ENCODE measurements at places on chromosomes 7 and 10.
A peak's percentile ranks its signal among the peaks of the same experiment; 100 is the strongest.

GRCh38 chr10:50506861-50507573 lies 116.7 kb downstream of the SGMS1 start:
- DNase-seq = no peak

DNA sequence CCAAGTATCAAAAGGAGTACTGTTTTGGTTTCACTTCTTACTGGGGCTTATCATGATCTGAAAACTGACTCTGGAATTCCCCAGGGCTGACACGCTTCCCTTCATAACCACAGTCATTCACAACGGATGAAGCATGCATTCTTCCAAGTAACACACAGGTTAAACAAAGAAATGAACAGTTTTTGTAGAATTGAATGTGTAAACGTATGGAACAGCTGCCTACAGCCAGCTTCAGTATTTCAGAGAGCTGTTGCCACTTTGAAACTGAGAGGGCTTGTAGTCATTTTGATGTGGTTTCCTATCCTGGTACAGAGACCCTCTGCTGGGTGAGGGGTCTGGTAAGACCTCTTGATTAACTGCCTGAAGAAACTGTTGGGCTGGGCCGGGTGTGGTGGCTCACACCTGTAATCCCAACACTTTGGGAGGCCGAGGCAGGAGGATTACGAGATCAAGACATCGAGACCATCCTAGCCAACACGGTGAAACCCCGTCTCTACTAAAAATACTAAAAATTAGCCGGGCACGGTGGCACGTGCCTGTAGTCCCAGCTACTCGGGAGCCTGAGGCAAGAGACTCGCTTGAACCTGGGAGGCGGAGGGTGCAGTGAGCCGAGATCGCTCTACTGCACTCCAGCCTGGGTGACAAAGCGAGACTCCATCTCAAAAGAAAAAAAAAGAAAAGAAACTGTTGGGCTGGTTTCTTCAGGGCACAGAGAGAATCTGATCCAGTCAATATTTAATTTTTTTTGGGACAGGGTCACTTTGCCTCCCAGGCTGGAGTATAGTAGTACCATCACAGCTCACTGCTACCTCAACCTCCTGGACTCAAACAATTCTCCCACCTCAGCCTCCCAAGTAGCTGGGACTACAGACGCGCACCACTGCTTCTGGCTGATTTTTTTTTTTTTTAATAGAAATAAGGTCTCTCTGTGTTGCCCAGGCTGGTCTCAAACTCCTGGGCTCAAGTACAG lies 4.7 kb downstream of the NFE2L3 start:
- DNase-seq = peak; percentile 83

DNA sequence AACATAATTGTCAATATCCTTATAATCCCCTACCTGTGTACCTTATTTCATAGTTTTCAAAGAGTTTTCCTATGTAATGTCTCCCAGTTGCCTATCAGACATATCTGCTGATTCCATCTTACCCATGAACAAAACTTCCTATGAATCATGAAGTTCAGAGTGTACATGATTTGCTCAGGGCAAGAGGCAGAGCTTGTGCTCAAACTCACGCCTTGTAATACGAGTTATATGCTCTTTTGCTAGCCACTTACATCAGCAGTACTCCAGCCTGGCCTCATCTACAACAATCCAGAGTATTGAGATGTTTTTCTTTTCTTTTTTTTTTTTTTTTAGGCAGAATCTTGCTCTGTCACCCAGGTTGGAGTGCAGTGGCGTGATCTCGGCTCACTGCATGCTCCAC lies 11.8 kb downstream of the PKD2L1 start:
- no peak for DNase-seq

DNA sequence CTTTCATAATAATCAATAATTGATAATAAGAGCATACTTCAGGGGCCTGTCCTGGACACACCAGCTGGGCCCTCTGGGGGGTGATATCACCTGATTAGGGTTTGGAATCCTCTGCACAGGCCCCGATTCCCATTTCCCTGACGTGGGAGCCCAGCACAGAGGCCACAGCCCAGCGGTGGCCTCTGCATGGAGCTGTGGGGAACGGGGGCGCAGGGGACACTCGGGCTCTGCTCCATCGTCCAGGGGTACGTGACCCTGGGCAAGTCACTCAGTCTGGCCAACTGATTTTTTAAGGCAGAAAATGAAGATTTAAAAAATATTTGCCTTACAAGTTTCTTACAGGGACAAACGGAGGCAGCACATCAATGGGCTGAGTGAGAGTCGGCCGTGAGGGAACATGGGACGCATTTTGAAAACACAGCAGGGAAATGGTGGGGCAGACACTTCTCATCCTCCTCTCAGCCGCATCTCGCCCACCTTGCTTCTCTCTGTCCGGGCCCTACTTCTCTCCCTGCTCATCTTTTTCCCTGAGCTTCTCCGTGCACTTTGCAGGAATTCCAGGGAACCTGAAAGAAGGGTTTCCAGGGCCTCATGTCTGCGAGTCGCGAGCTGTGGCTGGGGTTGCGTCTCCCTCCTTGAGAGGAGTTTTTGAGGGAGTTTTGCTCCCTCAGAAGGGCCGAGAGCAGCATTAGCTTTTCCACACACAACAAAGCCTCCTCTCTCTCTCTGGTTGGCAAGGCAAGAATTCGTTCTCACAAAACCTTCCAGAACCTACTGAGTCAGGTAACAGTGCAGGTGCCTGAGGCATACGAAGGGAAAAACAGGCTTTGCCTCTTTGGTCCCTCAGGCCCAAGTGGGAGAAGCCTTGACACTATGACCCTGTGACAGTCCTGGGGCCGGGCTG lies 312.0 kb downstream of the WDR37 start:
- no peak for DNase-seq

GRCh38 chr10:130519791-130520190 lies 383.6 kb downstream of the GLRX3 start:
- DNase-seq = no peak

DNA sequence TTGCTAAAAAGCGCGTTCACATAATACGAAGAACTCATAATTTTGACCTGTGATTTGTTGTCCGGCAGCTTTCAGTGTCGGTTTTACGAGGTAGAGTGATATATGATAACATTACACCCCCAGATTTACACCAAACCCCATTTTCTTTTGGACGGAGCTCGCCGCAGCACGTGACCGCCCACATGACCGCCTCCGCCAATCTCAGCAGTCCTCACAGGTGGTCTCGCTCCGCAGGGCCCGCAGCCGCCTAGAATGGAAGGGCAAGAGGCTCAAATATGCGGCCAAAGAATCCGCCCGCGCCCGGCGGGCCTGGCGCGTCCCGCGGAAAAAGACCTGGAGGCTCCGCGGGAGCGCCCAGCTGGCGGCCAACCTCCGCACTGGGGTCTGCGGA lies at the start of gene HOXA7:
Gene HOXA7, minus strand, starts transcription at position 168 of the 391 bp plus-strand sequence. Its CDS starts 130 bp downstream, at position 38.
- DNase-seq = peak; percentile 59

DNA sequence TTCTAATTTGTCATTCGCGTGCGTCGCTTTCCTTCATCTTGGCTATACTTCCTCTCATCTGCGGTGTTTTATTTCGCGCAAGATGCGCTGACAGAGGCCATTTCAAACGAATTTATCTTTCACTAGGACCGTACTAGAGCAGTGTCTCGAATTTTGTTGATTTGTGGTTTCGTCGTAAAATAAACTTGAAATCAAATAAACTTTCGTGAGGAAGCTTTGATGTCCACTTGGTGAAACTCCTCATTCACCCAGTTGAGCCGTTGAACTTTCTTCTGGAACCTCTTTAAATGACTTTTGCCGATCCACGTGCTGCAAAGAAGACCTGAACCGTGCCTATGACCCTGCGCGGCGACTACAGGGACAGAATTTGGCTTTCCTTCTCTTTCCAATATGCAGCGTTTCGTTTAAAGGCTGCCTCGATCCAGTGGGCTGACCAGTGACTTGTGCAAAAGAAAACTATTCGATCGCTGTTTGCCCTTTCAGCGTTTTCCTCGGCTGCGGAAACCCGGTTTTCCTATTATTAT lies 163.9 kb upstream of the PPP1R3A start:
- DNase-seq = no peak

DNA sequence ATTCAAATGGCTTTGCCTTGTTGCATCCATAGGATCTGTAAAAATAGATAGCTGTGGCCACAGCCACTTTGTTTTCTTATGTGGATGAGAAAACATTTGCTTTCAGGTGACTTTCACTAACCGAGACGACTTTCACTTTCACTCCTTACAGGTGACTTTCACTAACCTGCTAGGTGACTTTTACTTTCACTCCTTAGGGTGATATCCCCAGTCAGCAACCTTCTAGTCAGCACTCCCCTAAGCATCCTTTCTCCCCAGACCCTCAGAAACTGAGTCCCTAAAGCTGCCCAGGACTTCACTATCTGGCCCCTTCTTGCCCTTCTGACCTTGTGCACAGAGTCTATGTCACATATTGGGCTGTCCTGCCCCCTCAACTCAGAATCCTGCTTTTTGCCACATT lies 177.5 kb downstream of the RELN start:
- no peak for DNase-seq

GRCh38 chr10:580778-581177 lies 108.7 kb downstream of the DIP2C start:
- DNase-seq = no peak

GRCh38 chr10:49286686-49287085 lies 12.3 kb upstream of the C10orf71 start:
- DNase-seq = no peak

All from natural killer cell treated with Interleukin-12 subunit alpha and Interleukin-12 subunit beta and Interleukin-15 and Interleukin-18, amount 100 ng/mL, for 72 hours (primary cell).